ENCODE measurements at places on chromosomes 6 and 20.

GRCh38 chr6:142592876-142593275, 291.1 kb downstream of the ADGRG6 start:
- no peak for DNase-seq

DNA sequence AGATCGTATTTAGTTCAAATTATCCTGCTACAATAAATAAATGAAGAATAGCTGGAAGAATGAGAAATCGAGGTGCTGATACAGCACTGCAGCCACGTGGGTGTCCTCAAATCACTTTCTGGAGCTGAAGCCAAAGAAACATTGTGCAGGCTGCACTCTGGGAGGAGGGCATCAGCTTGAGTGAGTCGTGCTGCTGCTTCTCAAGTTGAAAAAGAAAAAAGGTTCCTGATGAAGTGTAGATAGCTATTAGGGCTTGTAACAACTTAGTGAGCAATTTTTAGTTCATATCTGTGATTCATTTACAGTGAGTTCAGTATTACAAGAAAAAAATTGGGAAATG, 40.5 kb downstream of the DSE start:
- DNase-seq: no peak

DNA sequence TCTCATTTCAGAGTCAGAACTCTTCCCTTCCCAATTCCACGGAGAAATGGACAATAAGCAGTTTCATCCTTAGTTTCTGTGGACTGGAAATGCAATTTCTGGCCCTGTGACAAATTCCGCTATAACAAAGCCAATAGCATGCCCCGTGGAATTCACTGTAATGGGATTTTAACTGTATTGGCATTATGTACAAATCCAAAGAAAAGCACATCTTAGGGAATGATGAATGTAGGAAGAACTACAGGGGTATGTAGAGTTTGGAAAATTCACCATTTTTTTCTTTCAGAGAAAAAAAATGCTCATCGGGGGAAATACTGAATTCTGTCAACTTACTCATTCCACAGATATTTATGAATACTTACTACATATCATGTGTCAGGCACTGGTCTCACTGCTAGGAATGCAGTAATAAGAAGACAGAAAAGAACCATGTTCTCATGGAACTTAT, 43.5 kb downstream of the KIF6 start:
- DNase-seq: no peak

GRCh38 chr20:44448753-44449546, 26.7 kb upstream of the TTPAL start:
- no peak for DNase-seq

GRCh38 chr6:95515975-95516374, 61.4 kb upstream of the MANEA start:
- DNase-seq: no peak

- DNase-seq: no peak
Measured at GRCh38 chr6:148703900-148704299, 42.9 kb upstream of the UST start.

- no peak for DNase-seq
Measured at GRCh38 chr6:101537753-101538316, 144.3 kb downstream of the GRIK2 start.

- DNase-seq: no peak
Measured at GRCh38 chr6:80642452-80642851, 536.0 kb downstream of the BCKDHB start.

DNA sequence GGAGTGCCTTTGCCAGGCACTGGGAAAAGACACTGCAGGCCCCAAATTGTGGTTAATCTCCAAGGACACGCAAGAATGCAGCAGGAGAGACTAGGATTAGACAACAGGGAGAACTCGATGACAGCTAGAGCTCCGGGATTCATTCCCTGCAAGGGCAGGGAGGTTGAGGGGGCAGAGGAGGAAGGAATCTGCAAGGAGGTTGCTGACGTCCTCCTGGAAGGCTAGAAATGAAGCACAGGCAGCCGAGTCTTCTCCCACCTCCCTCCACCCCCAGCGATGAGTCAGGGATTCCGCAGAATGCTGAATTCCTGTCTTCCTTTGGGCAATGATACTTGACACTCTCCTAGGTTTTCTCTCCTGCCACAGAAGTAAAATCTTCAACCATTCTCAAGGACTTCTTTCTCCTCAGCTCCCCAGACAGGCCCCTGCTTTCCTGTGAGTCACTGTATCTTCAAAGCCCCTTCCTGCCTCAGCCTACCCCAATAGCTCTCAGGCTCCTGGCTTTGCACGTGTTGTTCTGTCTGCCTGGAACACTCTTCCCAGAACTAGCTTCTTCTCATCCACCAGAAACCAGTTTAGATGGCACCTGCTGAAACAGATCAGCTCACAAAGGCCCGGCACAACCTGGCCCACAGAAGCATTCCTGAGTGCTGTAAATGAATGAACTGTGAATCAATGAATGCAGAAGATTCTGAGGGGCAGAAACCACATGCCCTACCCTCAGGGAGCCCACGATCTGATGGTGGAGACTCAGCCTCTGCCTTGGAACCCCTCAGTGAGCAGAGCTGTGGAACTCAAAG, 85.6 kb downstream of the MRPL14 start:
- no peak for DNase-seq

DNA sequence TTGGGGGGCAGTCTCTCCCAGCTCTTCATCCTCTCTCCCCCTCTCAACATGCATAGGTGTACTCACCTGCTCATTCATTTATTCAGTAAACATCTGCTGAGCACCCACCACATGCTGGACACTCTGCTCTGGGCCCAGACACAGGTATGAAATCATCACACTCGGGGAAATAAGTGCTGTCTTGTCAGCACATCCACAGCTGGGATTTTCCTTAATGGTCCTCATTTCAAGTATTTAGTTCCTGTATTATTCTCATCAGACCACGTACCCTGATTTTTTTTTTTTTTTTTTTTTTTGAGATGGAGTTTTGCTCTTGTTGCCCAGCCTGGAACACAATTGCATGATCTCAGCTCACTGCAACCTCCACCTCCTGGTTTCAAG, 19.4 kb downstream of the RAB5IF start:
- DNase-seq: no peak

DNA sequence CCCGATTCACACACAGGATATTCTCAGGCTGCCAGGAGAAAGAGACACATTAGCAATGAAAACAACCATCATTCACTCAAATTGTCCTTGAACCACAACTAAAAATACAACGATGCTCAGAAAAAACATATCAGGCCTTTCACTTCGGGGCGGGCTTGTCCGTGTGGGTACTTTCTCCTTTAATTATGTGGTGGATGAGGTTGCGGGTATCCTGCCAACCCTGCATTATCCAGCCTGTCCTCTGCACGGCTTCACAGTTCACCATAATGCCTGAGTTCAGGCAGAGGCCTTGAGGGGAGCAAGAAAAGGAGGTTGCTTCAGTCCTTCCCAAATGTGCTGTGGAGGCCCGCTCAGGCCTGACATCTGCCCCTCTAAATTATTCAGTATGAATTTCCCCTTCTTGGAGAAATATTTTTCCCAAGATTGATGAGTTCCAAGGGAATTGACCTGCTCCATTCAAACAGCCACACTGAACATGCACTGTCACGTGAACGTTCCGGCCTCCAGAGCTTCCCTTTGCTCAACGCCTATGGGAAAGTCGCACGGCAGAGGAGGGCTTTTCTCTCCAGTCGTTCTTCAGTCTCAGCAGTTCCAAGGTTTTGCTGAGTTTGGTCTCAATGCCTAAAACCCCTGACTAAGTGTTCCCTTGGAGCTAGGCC, 70.3 kb downstream of the MYLK4 start:
- no peak for DNase-seq

DNA sequence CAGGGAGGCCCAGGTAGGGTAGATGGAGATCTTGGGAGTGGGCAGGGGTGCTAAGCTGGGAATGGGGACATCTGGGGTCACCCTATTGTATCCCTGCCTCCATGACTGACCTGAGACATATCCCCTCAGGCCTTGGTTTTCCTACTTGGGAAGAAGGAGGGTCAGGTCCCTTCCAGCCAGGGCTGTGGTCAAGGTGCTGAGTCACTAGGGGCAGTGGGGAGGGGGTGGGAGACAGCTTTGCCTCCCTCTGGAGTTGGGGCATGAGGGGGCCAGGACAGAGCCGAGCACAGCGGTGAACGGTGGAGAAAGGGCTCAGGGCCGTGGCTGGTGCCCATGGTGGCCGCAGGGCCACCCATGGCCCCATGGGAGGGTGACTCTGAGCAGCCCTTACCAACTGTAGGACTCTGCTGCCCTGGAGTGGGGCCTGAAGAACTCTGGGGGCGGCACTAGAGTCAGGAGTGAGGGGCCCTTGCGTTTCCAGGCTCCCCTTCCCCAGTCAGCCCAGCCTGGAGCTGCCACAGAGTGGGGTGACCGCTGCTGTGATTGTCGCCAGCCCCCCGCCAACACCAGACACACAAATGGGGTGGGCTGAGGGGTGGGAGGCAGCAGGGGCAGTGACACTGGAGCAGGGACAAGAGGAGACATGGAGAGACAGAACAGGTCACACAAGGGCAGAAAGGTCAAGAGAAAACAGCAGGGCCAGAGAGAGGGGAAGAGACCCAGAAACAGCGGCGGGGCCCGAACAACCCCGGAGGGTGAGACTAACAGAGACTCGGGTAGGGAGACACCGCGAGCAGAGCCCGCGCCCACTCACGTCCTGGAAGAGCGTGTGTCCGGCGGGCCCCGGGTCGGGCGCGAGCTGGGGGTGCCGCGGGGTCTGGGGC, 576 bp downstream of the NECAB3 start:
- no peak for DNase-seq

Data from activated CD4-positive, alpha-beta T cell treated with anti-CD3 and anti-CD28 coated beads, Interleukin-2, amount 50 U/mL, for 24 hours (primary cell).